ENCODE measurements at places on chromosomes 6 and 20. TPM values are rescaled to one million over a fixed set of nuclear protein-coding genes. Genes with fewer than 3 reads are reported as not detected.

Gene IP6K3
- total RNA-seq, result 0.22 TPM

Gene LKAAEAR1
- 0.41 TPM for total RNA-seq

Gene EPM2A
- 6.2 TPM for total RNA-seq

Gene CALHM4
- not detected for total RNA-seq

Gene GSTA5
- total RNA-seq, result not detected

Gene CASS4
- total RNA-seq, result not detected

Gene LCA5
- total RNA-seq, result 3.6 TPM

GRCh38 chr6:45537539-45537938, 159.8 kb upstream of the SUPT3H start:
- H3K4me1 ChIP-seq, result 0 out of 2 replicates have a peak, but pooled peaks cover 2% of the 10 kb centered on the region
- no peak overlapping the region for H3K27ac ChIP-seq
- H3K36me3 ChIP-seq, result no peaks in the 10 kb centered on the region
- H3K4me3 ChIP-seq, result no peak overlapping the region
- DNase-seq, result no peak
- no peaks in the 10 kb centered on the region for H3K27me3 ChIP-seq

- H3K4me1 ChIP-seq, result peaks cover 15% of the 10 kb centered on the region
- no peak overlapping the region for H3K4me3 ChIP-seq
- no peaks in the 10 kb centered on the region for H3K36me3 ChIP-seq
- H3K27me3 ChIP-seq, result no peaks in the 10 kb centered on the region
- no peak overlapping the region for H3K27ac ChIP-seq
These were observed 131.2 kb upstream of the HDDC2 start for GRCh38 chr6:125432963-125433362.

DNA sequence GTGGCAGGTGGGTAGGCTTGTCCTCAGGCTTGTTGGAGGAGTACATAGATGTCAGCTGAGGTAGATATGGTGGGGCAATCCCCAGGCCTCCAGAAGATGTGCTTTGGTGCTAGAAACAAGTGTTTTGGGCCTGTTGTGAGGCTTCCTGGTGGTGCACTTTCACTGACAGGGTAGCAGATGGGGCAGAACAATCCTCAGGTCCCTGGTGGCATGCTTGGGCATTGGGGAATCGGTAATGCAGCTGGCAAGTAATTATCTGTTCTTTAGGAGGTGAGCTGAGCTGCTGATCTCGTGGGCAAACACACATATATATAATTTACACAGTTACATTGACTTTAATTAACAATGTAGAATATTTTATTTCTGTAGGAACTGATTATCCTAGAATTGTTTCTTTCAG, 458.7 kb downstream of the BMP2 start:
- no peaks in the 10 kb centered on the region for H3K36me3 ChIP-seq
- no peak overlapping the region for H3K27ac ChIP-seq
- no peaks in the 10 kb centered on the region for H3K4me1 ChIP-seq
- H3K27me3 ChIP-seq, result no peaks in the 10 kb centered on the region
- DNase-seq, result no peak
- H3K4me3 ChIP-seq, result no peak overlapping the region

DNA sequence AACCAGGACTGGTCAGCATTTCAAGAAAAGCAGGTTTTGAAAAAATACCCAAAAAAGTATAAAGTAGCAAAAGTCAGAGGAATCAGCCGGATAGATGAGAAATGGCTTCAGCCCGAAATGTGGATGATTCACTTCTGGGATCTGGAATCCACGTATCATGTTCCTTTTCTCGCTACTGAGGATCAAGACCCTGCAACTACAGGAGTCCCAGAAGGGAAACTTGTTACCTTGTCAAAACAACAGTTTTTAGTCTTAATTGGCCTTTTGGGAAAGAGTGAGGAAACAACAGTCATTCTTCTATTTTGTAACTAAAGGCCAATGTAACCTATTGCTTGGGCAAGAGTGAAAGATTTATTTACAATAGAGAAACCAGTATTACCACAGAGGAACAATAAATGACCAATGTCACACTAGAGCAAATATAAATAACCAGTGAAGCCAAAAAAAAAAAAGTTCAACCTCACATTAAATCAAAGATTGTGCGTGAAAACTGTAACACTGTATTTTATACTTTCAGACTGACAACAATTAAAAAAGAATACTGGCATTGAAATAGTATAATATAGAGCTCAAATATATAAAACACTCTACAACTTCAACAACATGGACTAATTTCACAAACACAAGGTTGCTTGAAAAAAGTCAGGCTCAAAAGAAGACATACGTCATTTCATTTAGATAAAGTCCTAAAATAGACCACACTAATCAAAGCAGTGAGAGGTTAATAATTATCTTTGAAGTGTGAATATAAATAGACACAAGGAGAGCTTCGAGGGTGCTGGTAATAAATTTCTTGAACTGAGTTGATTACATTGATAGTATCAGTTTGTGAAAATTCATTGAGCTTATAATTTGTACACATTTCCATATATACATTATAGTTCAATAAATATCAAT, 116.2 kb downstream of the GFRAL start:
- no peaks in the 10 kb centered on the region for H3K36me3 ChIP-seq
- no peak overlapping the region for H3K27ac ChIP-seq
- no peaks in the 10 kb centered on the region for H3K27me3 ChIP-seq
- H3K4me3 ChIP-seq, result no peak overlapping the region
- no peak for DNase-seq

- DNase-seq, result no peak
- H3K36me3 ChIP-seq, result no peaks in the 10 kb centered on the region
- H3K4me3 ChIP-seq, result no peak overlapping the region
- no peaks in the 10 kb centered on the region for H3K4me1 ChIP-seq
- no peak overlapping the region for H3K27ac ChIP-seq
These were observed 73.4 kb upstream of the NOX3 start for GRCh38 chr6:155528982-155529453.

DNA sequence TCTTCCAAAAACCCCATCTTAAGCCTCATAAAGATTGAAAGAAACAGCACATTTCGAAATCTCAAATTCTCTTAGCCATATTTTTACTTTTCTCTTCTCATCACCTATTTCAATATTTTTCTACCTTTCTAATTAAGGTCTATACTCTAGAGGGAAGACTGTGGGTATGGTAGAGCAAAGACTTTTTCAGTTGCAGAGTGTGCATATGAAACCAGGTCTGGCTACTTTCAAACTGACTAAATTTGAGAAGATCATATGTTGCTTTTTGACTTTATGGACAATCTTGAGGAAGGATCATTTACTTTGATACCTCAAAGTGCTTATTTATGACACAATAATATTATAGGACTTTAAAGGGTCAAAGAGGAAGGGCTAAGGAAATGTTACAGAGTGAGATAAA, 20.7 kb downstream of the FILIP1 start:
- DNase-seq, result no peak
- H3K4me3 ChIP-seq, result no peak overlapping the region
- peaks cover 2% of the 10 kb centered on the region for H3K4me1 ChIP-seq

- H3K27ac ChIP-seq, result no peak overlapping the region
- H3K4me3 ChIP-seq, result no peak overlapping the region
- no peaks in the 10 kb centered on the region for H3K27me3 ChIP-seq
- no peak for DNase-seq
- H3K36me3 ChIP-seq, result no peaks in the 10 kb centered on the region
These were observed 8.7 kb upstream of the GTF3C6 start for GRCh38 chr6:110949679-110950285.

DNA sequence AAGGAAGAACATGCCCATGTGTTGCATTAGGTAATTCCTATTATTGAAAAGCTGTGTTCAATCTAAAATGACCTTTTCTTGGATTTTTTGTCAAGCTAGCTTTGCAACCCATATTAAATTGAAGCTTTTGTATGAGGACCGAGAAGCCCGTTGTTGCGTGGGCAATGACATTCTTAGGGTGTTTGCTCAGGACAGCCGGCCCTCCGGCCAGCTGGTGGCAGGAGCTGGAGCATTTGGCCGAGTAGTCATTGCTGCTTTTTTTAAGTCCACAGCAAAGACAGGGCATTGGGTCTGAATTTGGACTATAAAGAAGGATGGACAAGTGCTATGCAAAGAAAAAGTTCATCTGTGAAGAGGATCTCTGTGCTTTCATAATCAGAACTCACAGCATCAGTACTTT, 365.8 kb downstream of the SAMD5 start:
- H3K4me1 ChIP-seq, result no peaks in the 10 kb centered on the region
- no peak overlapping the region for H3K4me3 ChIP-seq
- no peaks in the 10 kb centered on the region for H3K36me3 ChIP-seq
- H3K27ac ChIP-seq, result no peak overlapping the region
- no peaks in the 10 kb centered on the region for H3K27me3 ChIP-seq
- no peak for DNase-seq

GRCh38 chr20:35001596-35002362, 46.1 kb downstream of the MYH7B start:
- H3K27ac ChIP-seq, result no peak overlapping the region
- no peak overlapping the region for H3K4me3 ChIP-seq
- DNase-seq, result no peak
- peaks cover 38% of the 10 kb centered on the region for H3K36me3 ChIP-seq
- 0 out of 2 replicates have a peak, but pooled peaks cover 2% of the 10 kb centered on the region for H3K4me1 ChIP-seq

DNA sequence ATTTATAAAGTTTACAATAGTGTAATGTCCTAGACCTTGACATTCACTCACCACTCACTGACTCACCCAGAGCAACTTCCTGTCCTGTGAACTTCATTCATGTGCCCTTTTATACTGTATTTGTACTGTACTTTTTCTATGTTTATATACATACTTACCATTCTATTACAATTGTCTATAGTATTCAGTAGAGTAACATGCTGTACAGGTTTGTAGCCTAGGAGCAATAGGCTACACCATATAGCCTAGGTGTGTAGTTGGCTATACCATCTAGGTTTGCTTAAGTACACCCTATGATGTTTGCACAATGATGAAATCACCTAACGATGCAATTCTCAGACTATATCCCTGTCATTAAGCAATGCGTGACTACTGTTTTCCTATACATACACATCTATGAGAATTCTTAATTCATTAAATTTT, 17.5 kb downstream of the EDEM2 start:
- H3K4me3 ChIP-seq, result no peak overlapping the region
- DNase-seq, result no peak
- peaks cover 8% of the 10 kb centered on the region for H3K36me3 ChIP-seq
- H3K4me1 ChIP-seq, result no peaks in the 10 kb centered on the region

DNA sequence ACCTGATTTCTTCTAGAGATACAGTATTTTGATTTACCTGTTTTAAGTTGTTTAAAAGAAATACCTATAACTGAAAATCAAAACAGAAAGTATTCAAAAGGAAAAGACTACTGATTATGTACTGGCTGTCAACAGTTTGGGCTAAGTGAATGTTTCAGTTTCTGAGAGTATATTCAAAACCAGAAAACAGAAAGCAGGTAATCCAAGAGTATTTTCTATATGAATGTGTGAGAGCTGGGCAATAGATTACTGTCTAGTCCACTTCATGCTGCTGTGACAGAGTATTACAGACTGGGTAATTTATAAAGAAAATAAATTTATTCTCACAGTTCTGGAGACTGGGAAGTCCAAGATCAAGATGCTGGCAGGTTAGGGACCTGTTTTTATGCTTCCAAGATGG, 261.0 kb downstream of the ARHGAP18 start:
- DNase-seq, result no peak
- no peaks in the 10 kb centered on the region for H3K36me3 ChIP-seq
- H3K4me1 ChIP-seq, result no peaks in the 10 kb centered on the region
- H3K27me3 ChIP-seq, result no peaks in the 10 kb centered on the region
- no peak overlapping the region for H3K27ac ChIP-seq

DNA sequence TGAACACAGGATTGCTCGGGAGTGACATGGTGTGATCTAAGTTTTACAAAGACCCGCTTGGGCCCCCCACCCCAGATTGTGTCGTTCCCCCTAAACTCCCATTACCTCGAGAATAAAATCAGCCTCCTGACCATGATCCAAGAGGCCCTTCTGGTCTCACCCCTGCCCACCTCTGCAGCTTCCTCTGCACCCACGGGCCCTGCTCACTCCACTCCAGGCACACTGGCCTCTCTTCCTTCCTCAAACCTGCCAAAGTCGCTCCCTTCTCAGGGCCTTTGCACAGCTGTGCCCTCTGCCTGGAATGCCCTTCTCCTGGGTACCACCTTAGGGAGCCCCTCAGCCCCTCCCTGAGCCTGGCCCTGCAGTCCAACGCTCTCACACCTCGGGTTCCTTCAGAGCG, 17.9 kb downstream of the TGM2 start:
- no peak for DNase-seq
- H3K4me3 ChIP-seq, result no peak overlapping the region
- H3K27ac ChIP-seq, result no peak overlapping the region
- no peaks in the 10 kb centered on the region for H3K36me3 ChIP-seq
- no peaks in the 10 kb centered on the region for H3K4me1 ChIP-seq
- H3K27me3 ChIP-seq, result no peaks in the 10 kb centered on the region

- no peak for DNase-seq
- H3K36me3 ChIP-seq, result no peaks in the 10 kb centered on the region
- H3K27ac ChIP-seq, result no peak overlapping the region
These were observed 94.3 kb upstream of the NKX2-2 start for GRCh38 chr20:21607971-21608725.

Measured in H1 (cell line).